AG04449 (cell line): ENCODE measurements at places on chromosomes 5 and 9.

- DNase-seq: no peak
Measured at GRCh38 chr5:131854134-131854533, 57.3 kb upstream of the FNIP1 start.

- DNase-seq: no peak
Measured at GRCh38 chr9:97319395-97319794, 11.9 kb downstream of the CCDC180 start.

- DNase-seq: no peak
Measured at GRCh38 chr5:67792891-67793290, 422.7 kb upstream of the PIK3R1 start.

GRCh38 chr5:68730979-68731654 is 362.7 kb upstream of the SLC30A5 start:
- no peak for DNase-seq

DNA sequence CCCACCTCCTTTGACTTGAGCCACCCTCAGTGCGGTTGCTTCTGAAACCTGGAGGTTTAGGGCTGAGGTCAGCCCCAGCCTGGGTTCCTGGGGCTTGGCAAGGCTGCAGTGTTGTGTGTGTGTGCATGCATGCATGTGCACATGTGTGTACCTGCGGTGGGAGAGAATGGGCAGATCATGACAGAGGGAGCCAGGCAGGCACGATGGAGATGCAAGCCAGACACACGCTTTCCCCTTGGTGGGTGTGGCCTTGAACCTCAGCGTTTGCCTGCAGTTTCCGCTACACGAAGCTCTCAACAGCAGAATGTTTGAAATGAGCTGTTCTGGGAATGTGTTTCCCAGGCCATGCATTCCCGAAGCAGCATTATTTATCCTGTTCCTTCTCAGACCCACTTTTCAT is 65.9 kb upstream of the RAPGEF1 start:
- no peak for DNase-seq

GRCh38 chr5:54577528-54577927 is 60.0 kb downstream of the SNX18 start:
- no peak for DNase-seq

DNA sequence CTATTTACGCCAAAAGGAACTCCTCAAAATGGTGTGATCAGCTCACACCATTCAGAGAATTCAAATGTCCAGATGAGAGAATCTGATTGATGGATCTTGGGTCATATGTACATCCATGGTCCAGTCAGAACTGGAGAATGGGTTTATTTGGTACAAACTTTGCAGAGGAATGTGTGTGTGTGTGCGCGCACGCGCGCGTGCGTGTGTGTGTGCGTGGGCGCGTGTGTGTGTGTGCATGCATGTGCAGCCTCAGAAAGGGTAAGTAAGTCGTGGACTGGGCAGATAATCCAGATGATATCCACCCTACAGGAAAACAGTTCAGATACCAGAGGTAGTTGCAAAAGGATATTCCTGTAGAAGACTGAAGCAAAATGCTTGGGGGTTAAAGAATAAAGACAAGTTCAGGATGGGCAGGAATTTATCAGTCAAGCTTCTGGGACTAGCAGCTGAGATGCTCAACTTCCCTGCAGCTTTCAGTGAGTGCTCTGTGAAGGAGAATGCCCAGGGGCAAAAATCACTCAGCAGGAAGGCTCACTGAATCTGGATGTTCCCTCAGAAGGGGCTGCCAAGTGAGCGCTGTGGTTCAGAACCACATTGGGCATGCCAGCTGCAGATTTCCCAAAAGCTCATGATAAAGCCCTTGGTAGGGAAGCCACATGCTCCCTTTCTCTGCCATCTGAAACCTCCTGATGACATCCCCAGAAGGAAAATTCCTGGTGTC is 440.5 kb upstream of the SGCD start:
- DNase-seq: no peak

GRCh38 chr9:18297056-18297841 is 176.7 kb upstream of the ADAMTSL1 start:
- DNase-seq: peak; percentile 3

DNA sequence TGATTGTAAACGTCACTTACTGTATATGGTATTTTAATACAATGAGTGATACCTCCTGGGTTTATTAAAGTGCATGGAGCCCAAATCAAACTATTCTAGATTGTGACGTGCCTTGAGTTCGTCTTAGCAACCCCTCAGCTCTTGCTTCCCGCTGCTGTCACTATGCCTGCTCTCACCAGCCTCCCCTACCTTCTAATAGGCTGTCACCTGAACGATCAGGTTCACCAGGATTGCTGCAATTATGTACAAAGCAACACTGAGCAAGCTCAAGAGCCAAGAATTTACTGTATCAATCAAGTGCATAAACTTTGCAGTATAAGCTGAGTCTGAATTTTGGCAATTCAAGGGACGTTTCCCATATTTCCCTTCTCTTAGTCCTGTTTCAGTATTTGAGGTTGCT is 3.0 kb downstream of the LECT2 start:
- DNase-seq: no peak

- no peak for DNase-seq
Measured at GRCh38 chr5:161385027-161385426, 161.5 kb downstream of the GABRB2 start.

GRCh38 chr9:90343366-90343765 is 299.3 kb downstream of the DIRAS2 start:
- DNase-seq: no peak

- DNase-seq: no peak
Measured at GRCh38 chr9:70156729-70157128, 102.0 kb upstream of the SMC5 start.

DNA sequence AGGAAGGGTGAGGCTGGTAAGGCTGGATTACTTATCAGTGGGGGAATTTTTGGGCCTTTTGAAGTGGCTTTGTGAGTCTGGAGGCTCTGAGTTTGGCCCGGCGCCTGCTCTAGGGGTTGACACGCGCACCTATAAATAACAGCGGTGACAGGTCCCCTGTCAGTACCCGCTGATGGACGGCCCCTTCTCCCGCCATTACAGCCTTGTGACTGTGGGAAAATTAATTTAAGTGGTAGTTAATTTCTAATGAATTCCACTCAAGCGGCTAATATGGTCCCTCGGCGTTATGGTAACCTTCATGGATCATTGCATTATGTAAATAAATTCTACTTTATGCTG is 16.5 kb downstream of the MRPL36 start:
- no peak for DNase-seq

- DNase-seq: no peak
Measured at GRCh38 chr5:74586856-74587255, 53.7 kb downstream of the ENC1 start.

GRCh38 chr5:149325166-149325735 is 20.0 kb upstream of the GRPEL2 start:
- no peak for DNase-seq

DNA sequence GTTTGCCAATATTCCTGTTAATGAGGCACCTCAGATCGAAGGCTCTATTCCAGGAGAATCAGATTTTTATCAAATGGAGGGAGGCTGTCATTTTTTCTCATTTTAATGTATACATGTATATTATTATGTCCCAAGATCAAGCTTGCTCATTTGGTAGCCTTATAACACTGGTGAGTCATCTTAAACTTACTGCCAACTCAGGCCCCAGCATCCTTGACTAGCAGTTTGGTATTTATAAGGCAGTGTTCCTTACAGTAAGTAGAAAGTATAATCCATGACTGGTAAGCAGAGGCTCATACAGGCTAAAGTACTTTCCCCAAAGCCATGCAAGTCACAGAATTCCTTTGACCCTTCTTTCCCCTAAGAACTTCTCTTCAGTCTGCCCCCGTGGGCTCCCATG is 90.7 kb upstream of the NR3C1 start:
- DNase-seq: peak; percentile 74

DNA sequence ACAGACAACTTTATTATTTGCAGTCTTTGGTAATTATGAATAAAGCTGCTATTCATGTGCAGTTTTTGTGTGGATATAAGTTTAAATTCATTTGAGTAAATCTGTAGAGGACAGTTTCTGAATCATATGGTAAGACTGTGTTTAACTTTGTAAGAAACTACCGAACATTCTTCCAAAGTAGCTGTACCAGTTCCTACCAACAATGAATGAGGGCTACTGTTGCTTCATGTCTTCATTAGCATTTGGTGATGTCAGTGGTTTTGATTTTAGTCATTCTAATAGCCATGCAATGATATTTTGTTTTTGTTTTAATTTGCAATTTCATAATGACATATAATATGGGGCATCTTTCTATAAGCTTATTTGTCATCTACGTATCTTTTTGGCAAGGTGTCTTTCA is 501.3 kb upstream of the RORB start:
- DNase-seq: no peak

- no peak for DNase-seq
Measured at GRCh38 chr5:168316139-168316578, 24.7 kb downstream of the WWC1 start.

DNA sequence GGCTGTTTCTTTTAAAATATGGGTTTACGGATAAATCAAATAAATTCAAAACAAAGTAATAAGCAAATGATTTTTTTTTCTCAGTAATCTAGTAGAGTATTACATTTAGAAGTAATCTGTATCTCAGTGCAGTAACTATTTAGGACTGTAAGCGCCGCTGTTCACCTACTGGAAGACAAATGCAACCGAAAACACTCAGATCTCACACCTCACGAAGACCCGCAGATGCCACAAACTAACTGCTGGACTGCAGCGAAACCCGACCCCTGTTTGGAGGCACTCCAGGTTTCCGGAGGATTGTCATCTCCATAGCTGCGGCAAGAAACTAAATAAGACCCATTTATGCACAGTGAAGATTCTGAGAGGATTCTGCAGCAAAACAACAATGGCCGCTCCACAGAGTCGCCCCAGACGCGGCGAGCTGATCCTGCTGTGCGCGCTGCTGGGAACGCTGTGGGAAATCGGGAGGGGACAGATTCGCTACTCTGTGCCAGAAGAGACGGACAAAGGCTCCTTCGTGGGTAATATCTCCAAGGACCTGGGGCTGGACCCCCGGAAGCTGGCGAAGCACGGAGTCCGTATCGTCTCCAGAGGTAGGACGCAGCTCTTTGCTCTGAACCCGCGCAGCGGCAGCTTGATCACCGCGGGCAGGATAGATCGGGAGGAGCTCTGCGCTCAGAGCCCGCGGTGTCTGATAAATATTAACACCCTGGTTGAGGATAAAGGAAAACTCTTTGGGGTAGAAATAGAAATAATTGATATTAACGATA is at the start of gene PCDHGA8:
Gene PCDHGA8 (plus strand): TSS at position 205 of the 770 bp plus-strand sequence. CDS start 181 bp downstream, at position 386.
- DNase-seq: no peak

- DNase-seq: no peak
Measured at GRCh38 chr9:113788616-113789330, 87.3 kb upstream of the ZNF618 start.

- DNase-seq: no peak
Measured at GRCh38 chr5:74127381-74128320, 501.7 kb downstream of the ARHGEF28 start.

DNA sequence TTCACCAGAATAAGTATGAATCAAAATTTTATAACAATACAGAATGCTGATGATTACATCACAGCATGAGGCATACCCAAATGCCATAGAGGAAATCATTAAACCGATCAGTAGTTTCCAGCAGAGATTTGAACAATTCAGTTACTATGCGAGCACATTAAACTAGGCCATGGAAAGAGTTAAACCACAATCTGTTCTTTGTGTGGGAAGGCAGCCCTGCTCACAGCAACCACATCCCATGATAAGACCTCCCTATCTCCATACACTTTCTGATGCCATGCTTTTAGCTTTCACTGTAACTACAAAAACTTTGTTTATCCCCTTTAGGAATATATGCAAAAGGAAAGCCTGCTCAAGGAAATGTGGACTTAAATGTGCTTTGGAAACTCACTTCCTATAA is 4.5 kb downstream of the NFIB start:
- no peak for DNase-seq

DNA sequence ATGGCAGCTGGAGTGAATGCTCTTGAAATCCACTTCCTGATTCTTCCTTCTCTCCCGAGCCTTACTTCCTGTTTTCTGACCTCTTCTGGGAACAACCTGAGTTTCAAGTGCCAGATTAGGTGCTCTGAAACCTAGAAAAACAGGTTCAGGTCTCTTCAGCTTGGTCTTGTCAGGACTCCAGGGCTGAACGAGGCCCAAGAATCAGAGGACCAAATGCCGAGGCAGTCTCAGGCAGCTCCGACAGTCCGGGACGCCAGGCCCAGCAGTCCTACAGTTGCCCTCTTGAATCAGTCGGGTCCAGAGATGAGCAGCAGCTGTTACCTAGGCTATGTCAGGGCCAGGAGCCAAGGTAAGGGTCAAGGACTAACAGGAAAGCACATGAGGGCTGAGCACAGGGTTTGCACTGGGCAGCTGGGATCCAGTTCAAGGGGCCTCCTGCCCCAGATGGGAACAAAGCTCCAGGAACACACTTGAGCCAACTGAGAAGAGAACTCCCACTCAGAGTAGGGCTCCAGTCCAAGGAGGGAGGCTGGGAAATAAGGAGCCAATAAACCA is 38.3 kb upstream of the ADRA1B start:
- DNase-seq: no peak

GRCh38 chr5:89268460-89268859 is 385.5 kb upstream of the MEF2C start:
- DNase-seq: no peak

DNA sequence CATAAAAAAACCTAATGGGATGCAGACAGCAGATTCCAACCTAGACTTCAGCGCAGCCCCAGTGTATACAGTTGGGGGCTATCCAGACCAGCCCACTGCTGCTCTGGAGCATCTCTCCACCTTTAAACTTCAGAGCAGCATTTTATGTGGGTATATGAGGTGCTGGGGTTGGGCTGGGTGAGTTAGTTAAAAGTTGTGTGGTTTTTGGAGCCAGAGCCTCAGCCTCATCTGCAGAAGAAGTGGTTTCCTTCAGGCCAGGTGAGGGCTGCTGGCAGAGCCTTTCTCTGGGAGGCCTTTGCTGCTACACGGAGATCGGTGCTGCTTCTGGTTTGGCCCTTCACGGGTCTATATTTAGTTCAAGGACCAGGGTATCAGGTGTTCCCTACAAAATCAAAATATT is 228.3 kb downstream of the PDZD2 start:
- DNase-seq: no peak

DNA sequence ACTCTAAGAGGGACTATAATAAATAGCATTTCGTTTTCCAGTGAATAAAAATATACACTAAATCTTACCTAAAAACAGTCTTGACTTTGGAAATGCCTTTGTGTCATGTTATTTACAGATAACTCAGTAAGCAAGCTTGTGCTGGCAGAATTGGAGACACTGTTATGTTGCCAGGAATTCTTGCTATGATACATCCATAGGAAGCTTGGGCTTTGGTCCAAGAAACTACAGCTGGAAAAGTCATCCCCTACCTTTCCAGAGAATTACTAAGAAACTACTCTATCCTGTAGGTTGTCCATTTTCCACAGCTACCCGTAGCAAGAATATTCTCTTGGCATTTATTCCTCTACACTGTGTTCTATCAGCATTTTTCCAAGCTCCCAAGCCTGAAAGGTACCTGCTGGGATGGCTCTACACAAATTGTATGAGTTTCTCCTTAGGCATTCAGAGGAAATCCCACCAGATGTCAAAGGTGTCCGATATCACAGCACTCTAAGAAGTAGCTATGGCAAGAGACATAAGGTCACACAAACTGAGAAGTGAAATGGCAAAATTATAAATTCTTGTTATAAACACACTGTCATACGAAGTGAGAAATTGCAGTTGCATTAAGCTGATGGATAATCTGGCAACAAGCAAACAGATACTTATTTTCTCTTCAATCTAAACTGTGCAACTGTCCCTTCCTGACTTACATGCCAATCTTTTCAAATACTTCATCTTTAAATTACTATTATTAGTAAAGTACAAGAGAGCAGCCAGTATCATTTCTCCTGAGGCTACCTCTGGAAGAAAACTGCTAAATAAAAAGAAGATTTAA is 68.5 kb downstream of the MCTP1 start:
- no peak for DNase-seq

- DNase-seq: no peak
Measured at GRCh38 chr5:96326902-96327301, 106.1 kb downstream of the PCSK1 start.

GRCh38 chr5:112551419-112552032 is 132.4 kb upstream of the EPB41L4A start:
- peak; percentile 10 for DNase-seq
